ENCODE measurements at places on chromosomes 7 and 10.

DNA sequence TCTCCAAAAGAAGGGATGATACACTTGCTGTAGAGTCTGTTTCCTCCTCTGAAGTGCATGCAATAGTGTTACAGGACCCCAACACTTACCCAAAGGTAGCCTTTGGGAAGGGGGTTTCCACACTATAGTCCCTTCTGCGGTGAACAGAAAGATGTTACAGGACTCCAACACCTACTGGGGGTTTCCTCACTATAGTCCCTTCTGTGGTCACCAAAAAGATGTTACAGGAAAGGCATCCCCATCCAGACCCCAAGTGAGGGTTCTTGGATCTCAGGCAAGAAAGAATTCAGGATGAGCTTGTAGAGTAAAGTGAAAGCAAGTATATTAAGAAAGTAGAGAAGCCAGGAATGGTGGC lies 69.2 kb upstream of the PIK3CG start:
- no peak for DNase-seq

DNA sequence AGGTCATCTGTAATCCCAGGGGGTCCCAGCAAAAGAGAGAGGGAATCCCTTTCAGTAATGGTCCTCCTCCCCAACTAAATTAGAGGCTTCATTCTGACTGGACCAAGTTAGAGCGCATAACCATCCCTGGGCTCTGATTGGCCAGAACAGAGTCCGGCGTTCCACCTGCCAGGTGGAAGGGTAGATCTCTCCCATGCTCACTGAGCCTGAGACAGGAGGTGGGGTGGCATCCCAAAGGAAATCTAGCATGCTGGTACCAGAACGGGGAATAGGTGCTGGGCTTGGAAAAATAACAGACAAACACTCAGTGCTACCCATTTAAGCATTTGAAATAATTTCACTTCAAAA lies 21.0 kb upstream of the TSPAN33 start:
- DNase-seq, result no peak

DNA sequence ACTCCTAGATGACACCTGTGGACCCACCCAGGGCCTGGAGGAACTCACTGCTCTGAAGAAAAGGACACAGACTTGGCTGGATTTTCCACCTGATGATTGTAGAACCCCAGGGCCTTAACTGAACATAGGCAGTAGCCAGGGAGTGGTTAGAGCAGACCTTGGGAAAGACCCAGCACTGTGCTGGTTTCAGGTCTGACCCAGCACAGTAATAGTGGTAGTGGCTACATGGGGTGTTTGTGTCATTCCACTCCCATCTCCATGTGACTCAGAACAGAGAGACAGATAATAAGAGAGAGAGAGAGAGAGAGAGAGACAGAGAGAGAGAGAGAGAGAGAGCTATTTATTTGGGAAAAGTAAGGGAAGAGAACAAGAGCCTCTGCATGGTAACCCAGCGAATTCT lies 239.1 kb upstream of the MEOX2 start:
- DNase-seq, result no peak

GRCh38 chr10:36591436-36591835 lies 534.0 kb upstream of the ANKRD30A start:
- no peak for DNase-seq

- DNase-seq, result no peak
These were observed 41.8 kb downstream of the CPED1 start for GRCh38 chr7:121030308-121030707.
